ENCODE measurements at places on chromosomes 5 and 9.

- DNase-seq, result no peak
These were observed 45.0 kb upstream of the VLDLR start for GRCh38 chr9:2576631-2577030.

GRCh38 chr5:98524773-98525172, 248.7 kb upstream of the RGMB start:
- DNase-seq, result no peak

GRCh38 chr5:100623719-100624118, 88.5 kb downstream of the FAM174A start:
- peak; percentile 3 for DNase-seq

DNA sequence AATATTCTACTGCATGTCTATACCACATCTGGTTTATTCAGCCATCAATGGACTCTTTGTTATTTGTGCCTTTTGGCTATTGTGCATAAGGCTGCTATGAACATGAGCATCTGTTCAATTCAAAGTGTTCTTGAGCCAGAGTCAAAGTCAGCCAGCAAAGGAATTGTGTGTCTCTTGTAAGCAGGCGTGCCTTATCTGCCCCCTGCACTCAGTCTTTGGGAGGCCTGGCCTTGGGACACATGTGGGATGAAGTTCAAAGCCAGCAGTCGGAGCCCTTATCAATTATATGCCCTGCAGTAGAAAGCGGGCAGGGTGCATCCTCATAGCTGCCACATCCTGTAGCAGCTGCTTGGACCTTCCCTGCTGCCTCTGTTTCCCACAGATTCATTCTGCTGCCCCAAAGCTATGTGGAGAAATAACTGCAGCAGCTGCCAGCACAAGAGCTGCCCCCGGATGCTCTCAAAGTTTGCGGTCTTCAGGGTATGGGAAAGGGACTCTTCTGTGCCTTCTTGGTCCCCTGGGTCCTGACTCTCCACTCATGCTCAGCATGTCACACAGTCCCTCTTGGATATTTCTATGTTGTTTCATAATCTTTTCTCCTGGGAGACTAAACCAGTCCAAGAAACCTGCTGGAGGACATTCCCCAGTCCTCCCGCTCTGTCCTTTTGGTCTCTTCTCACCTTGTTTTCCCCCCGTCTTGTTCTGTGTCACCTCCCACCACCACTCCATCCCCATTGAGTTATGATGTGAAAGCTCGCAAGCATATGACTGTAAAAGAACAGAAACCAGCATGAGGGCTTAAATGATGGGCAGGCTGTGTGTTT, 35.9 kb downstream of the STOM start:
- no peak for DNase-seq

DNA sequence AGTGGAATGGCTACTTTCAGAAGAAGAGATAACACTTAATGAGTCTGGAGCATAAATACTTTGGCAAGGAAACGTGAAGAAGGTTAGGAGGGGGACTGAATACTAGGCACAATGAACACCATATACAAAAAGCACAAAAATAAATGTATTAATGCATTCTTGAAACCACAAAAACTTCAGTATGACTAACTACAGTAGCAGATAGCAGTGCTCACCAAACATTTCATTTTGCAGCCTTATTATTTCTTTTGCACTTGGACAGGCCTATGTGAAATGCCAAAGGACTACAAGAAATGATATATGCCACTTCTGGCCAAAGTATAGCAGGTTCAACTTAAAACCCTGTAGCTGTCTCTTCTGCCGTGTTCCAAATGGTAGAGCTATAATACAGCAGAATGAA, 26.3 kb downstream of the UBQLN1 start:
- no peak for DNase-seq

DNA sequence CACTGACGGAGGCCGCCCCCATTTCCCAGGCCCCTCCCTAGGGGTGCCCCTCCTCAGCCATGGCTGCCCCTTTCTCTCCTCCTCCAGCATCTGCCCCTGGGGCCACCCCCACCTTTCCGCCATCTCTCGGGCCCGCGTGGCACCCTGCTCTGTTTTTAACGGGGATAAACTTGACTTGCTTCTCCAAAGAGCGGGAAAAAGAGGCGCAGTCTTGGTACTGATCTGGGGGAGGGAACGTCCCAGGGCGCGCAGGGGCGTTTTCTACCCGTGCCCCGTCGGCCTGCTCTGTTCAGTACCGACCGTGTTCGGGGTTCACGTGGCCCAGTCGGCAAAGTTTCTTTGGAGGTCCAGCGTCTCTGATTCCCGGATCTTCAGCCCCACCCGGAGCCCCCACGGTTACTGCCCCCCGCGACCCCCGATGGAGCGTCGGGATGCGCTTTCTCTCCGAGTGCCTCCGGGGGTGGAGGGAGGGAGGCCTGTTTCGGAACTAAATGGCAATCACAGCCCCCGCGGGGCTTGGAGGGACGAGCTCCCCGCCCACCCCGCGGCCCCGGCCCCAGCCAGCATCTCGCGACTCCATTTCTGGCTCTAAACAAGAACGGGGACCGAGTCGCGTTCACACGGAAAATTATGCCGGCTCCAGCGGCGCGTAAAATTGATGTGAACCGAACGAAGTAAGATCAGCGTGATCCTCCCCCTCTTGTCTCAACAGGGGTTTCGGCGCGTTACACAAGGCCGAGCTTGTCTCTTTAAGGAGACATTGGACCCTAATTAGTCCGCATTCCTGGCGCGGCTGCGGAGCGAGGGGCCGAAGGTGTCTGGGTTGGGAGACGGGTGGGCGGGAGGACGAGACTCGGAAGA, 1.1 kb upstream of the TLE4 start:
- peak; percentile 51 for DNase-seq

DNA sequence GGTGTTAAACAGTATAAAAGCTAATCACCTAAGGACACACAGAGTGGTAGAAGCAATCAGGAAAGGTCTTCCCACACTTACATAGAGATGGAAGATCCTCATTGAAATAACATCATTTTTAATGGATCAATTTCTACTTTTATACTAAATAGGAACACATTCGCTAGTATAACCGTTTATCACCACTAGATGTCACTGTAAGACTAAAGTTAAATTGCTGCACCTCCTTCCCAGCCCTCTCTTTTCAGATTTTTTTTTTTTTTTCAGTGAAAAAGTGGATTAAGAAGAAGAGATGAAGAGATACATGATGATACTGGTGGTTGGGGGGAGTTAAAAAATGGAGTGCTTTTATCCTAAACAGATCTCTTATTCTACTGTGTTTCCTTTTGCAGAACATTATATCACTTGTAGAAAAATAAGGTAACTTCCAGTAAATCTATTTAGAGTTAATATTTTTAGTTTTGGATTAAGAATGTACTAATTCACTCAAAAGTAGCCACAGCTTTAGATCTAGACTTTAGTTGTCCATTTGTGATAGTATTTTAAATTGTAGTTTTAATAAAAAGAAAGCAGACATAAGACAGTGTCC, 116.9 kb upstream of the ARRDC3 start:
- peak; percentile 44 for DNase-seq

- DNase-seq, result no peak
These were observed 1.5 kb upstream of the TEX10 start for GRCh38 chr9:100354121-100354800.

DNA sequence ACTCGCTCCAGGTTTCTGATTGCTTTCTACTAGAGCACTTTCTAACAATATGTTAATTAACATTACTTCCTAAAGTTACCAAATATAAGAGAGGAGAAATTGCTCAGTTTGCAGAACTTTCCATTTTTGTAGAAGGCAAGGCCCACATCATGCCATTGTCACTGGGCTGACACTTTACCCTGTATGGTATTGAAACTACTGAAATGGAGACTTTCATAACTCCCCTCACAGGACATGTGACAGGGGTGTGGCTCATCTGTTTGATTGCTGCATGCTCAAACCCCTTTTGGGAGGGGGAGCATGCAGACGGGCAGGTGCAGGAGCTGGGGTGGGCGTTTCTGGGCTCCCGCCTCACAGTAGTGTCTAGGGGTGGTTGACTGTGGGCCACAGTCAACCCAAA, 206.3 kb upstream of the GHR start:
- no peak for DNase-seq

- DNase-seq, result no peak
These were observed 27.7 kb upstream of the PAX5 start for GRCh38 chr9:37061768-37062167.

GRCh38 chr5:148794275-148794674, 32.1 kb upstream of the ADRB2 start:
- DNase-seq, result no peak

GRCh38 chr5:78638423-78638822, 10.1 kb downstream of the LHFPL2 start:
- DNase-seq, result peak; percentile 87

DNA sequence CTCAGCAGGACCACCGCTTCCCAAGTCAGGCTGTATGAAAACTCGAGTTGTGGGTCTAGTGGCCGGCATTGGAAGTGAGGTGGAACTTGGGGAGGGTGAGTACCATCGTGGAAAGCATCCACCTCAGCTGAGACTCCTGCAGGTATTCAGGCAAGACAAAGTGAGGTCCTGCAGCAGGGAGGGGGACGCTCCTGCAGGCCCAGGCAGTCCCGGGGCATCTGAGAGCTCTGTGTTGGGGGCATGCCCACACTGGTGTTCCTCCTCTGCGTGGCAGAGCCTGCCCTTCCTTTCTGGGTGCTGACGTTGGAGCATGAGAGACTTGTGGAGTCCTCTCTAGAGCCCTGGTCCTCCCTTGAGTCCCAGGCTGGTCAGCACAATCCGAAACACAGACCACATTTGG, 187.7 kb downstream of the CACNA1B start:
- DNase-seq, result no peak

GRCh38 chr9:91533382-91533781, 109.8 kb upstream of the NFIL3 start:
- DNase-seq, result no peak

DNA sequence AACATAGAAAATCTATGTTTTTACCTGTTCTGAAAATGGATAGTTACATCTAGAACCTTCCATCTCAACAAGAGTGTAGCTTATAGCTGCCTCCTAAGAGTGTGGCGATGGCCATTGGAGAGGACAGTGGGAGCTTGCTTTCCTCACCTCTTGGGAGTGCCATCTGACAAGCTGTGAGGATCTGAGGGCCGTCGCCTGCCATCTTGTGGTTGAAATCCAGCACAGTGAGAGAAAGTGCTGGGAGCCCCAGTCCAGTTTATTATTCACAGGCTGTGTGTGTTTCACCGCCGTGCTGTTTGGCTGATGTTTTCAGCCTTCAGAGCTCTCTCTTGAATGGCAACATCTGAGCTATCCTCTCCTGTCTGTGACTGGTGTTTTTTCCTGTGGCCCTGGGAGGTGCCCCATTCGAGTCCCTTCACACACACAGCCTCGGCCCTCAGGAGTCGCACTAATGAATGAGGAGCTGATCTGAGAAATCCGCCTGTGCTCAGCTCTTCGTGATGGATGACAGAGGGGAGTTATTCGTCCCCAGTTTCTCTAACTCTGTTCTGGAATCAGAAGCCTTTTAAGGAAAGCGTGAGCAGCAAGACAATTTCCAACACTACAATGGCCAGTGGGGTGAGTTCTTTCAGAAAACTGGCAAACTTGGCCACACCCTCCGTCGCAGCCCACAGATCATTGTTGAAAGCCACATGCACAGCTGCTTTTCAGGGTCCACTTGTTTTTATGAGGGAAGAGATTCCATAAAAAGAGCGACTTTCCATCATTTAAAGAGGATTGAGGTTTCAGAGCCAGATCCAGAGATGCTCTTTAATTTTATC, 170.3 kb downstream of the PDZD2 start:
- peak; percentile 71 for DNase-seq

DNA sequence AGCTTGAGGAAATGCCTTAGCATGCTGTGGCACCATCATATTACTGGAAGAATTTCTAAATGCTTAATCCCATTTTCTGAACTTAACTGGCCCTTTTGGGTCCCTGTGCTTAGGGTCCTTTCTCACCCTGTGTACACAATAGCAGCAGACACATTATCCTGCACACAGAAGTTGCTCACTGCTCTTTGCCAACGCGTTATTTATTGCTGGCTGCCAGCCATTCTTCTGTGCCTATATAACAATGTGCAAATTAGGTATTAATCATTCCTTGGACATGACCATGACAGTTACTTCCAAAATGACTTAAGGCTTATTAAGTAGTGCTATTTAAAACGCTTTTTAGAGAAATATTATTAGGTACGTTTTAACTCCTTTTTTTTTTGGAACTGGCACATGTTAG, 134.7 kb downstream of the FBN2 start:
- DNase-seq, result no peak

Data from fibroblast of the conjunctiva (primary cell).